ENCODE measurements at places on chromosomes 7 and 10.

- DNase-seq: no peak
Measured at GRCh38 chr7:47371733-47372368, 210.1 kb downstream of the TNS3 start.

DNA sequence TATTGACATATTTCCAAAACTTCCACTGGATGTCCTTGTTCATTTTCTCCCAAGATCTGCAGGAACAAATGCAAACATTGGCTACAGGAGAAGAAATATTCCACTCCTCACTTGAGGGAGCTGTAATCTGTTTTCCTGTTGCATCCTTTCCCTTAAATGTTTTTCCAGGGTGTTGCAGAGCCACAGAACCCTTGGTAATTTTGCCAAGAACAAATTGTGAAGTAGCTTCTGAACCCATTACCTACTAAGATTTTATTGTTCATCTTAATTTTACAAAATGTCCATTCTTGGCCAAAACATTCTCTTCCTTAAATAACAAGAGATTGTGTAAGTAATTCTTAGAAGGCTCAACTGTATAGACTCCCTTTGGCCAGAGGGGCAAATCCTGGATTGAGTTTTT, 177.0 kb downstream of the GNAT3 start:
- no peak for DNase-seq

DNA sequence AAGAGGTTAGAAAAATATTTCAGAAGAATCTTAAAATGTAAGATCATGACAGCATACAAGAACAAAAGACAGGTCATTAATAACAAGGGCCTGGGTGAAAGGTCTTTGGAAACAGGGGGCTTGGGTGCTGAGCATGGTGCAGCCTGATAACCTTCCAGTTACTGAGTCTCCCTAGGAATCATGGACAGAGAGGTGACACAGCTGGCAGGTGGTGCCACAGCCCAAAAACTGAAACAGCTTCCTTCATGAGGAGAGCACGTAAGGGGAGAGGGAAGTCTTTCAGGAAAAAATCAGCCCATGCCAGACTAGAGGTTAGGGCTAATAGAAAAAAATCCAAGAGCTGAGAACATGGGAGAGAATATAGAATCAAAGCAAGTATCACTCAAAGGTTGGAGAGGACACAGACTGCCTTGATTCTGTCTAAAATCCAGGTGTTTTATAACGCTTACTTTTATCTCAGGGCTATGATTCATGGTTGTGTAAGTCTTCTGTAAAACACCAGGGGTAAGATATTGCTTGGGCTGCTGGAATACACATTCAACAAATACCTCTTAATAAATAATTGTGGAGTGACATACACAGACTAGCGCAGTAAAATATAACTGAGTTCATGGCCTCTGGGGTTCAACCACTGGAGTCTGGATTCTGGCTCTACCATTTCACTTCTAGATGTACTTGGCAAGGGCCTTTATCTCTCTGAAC, 88.1 kb downstream of the SEMA3C start:
- no peak for DNase-seq

GRCh38 chr7:4015996-4016395, 666.1 kb upstream of the FOXK1 start:
- no peak for DNase-seq

- no peak for DNase-seq
Measured at GRCh38 chr7:158121441-158122045, 466.1 kb downstream of the PTPRN2 start.

DNA sequence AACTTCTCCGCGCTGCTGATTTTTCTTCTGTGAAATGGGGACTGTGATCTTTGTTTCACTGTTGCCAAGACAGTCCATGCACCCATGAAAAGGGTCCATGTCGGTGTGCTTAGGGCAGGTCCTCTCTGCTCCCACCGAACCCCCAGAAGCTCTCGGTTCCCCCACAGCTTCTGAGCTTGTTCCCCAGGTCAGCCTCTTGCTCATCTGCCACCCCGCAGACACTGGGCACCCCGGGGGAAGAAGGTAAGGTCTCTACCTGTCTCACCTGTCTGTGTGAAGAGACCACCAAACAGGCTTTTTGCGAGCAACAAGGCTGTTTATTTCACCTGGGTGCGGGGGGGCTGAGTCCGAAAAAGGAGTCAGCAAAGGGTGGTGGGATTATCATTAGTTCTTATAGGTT, 66.2 kb upstream of the NANOS1 start:
- DNase-seq: no peak

DNA sequence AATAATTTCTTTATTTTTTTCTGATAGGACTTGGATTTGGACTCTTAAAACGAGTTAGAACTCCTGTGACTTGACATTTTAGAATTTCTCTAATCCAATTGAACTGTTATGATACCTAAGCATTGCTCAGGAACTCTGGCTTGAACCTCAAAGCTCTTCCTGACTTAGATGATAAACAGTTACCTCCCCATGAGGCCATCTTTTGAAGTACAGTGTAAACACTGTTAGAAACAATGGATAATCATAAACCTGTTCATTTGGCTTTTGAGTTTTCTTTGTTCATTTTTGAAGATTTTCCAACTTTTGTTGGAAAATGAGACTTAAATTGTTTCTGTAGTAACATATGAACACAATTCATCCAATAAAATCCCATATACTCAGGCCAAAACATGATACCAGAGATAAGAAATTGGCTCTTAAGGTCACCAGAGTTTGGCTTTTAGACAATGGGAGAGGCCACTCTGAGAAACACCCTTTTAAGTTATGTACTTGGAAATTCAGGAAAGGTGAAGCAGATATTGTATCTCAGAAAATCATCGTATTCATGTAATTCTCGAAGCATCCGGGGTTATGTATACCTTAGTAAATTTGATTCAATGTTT, 59.6 kb downstream of the RUNDC3B start:
- no peak for DNase-seq

DNA sequence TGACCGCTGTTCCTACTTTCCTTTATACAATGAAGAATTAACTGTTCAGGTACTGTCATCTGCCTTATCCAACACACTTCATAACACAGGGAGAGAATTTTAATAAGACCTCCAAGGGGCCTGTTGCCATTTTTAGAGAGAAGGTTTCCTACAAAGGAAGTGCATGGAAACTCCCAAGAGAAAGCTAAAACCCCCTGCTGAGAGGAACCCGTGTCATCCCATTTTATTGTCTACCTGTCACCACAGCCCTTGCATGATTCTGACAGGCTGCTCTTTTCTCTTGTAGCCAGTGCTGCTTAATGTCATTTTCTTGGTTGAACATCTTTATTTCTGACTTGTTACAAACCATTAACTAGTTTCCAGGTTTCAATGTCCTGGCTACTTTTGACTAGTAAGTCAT, 98.4 kb downstream of the SNX10 start:
- no peak for DNase-seq

- no peak for DNase-seq
Measured at GRCh38 chr10:24824124-24824523, 100.4 kb upstream of the ARHGAP21 start.

DNA sequence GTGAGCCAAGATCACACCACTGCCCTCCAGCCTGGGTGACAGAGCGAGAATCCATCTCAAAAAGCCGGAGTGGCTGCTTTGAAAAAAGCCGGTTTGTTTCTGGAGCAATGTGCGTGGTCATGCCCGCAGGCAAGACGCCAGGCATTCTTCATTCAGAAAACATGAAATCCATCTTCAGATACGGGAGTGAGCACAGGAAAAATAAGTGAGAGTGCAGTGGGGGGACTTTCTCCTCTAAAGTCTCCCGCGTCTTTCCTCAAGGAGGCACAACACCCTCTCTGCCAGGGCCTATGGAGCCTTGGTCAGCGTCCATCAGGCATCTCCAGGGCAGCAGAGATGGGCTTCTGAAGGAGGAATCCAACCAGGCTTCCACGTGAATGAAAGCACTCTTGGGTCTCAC, 62.3 kb upstream of the DGKI start:
- DNase-seq: no peak

GRCh38 chr7:112416127-112416526, 34.1 kb upstream of the IFRD1 start:
- no peak for DNase-seq

DNA sequence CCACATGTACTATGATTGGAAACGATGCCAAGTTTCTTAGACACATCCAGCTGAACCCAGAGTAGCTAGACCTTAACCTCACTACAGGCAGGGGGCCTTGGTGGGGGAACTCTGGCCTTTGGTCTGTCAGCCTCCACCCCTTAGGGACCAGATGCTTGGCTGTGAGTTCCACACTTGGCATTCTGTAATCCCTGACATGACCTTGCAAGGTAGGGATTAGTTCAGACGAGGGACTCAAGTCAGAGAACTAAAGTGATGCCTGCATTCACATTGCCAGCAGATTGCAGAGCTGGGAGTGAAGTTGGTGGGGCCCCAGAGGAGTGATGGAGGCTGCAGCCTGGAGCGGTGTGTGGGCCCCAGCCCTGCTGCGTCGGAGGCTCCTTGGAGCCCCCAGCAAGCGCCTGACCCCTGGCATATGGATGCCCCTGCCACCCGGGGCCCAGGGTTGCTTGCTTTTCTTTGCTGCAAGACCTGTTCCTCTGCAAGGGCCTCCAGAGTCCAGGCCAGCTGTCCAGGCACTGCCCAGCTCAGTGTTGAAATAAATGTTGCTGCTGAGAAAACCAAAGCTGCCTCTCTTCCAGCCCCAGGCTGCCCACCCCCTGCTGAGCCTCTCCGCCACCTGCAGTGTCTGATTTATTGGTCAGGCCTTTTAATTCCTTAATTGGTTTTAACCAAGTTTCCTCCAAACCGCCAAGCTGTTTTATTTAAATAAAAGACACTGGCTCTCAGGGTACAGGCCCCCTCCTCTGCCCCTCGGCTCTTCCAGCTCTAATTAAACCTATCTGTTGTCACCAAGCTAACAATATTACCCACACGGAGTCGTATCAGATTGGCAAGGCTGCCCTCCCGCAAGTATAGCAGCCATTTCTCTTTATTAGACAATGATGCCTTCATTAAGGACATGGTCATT, 4.7 kb downstream of the NPTX2 start:
- no peak for DNase-seq

DNA sequence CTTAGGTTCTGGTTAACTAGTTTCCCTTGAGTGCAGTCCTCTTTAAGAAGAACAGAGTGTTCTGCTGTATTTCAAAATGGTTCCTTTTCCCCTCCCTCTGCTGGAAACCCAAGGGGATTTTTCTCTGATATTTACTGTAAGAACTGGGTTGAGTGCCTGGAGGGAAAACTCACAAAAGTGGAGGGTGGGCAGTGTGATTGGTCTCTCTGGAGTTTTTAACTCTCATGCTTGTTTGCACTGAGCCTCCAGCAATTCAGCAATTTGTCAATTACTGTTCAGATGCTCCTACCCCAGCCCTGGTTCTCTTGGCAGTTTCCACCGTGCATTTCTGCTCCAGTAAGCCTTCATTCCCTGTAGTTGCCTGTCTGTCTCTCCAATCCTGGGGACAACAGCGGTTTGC, 273.4 kb upstream of the SORCS1 start:
- no peak for DNase-seq

- DNase-seq: no peak
Measured at GRCh38 chr10:12914111-12914510, 87.4 kb downstream of the CCDC3 start.

GRCh38 chr7:132113536-132114371, 462.5 kb downstream of the PLXNA4 start:
- DNase-seq: peak; percentile 77

- DNase-seq: no peak
Measured at GRCh38 chr10:70085975-70086613, 33.4 kb downstream of the MACROH2A2 start.

DNA sequence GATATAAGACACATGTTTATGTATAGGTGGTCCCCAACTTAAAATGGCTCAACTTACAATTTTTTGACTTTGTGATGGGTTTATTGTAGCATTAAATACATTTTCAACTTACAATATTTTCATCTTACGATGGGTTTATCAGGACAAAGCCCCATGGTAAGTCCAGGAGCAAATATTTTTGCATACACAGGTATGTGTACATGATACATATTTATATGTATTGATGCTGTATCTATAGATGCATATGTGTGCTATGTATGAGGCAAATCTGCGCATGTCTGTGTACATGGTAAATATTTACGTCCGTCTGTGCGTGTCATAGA, 664 bp upstream of the UBE3C start:
- DNase-seq: no peak

- peak; percentile 88 for DNase-seq
Measured at GRCh38 chr7:84039432-84039831, 155.2 kb downstream of the SEMA3A start.

- no peak for DNase-seq
Measured at GRCh38 chr7:26284995-26285632, 6.5 kb upstream of the SNX10 start.

DNA sequence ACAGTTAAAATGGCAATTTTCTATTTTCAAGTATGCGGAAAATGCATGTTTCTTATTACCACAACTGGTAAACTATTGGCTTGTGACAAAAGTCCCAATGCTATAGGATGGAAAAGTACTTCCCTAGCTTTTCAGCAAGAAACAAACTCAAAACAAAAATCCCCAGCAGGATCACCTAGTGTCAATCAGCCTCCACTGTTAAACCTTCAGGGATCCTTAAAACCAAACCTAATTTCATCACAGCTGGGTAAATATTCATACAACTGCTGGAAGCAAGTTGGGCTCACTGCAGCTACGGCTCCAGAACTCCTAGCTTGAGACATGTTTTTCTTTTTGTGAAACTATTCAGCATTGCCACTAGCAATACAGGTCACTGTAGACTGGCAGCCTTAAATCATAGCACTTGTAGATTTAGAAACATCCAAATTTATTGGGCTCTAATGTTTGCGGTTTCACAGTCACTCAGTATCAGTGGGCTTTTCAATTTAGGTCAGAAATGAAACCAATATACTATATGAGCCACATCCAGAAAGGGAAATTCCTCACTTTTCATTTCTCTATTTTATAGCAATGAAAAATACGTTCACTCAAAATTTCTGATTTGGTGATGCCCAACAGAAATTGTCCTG, 145.2 kb upstream of the ANK3 start:
- no peak for DNase-seq

DNA sequence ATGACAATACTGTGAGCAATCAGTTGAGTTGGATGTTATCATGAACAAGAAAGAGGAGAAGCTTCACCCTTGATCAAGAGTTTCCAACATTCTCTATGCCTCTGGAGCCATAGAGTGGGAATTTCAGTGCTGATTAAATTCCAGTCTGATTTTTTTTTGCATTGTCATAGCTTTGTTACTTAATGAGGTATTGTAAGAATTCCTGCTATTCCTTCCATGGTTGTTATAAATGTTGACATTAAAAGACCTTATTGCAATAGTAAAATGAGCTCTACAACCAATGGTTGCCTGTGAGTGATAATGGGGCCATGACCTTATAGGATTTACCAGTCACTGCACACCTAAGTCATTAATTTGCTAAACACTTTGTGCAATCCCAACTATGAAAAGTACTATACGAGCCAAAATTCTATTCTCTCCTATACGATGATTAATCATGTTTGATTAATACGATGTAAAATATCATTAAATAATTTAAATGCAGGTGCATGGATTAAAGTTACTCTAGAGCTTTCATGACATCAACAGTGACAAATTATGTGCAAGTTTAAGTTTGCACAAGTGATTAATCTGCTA, 353.2 kb upstream of the KLF6 start:
- no peak for DNase-seq

- no peak for DNase-seq
Measured at GRCh38 chr10:25890995-25891394, 43.0 kb upstream of the MYO3A start.

- DNase-seq: no peak
Measured at GRCh38 chr7:1981201-1981877, 251.4 kb downstream of the MAD1L1 start.

- DNase-seq: no peak
Measured at GRCh38 chr7:107130487-107131220, 38.1 kb upstream of the HBP1 start.

All from SK-N-DZ (cell line).